ENCODE measurements at places on chromosomes 1 and 21. TPM values are rescaled to one million over a fixed set of nuclear protein-coding genes. Genes with fewer than 3 reads are reported as not detected.

DNA sequence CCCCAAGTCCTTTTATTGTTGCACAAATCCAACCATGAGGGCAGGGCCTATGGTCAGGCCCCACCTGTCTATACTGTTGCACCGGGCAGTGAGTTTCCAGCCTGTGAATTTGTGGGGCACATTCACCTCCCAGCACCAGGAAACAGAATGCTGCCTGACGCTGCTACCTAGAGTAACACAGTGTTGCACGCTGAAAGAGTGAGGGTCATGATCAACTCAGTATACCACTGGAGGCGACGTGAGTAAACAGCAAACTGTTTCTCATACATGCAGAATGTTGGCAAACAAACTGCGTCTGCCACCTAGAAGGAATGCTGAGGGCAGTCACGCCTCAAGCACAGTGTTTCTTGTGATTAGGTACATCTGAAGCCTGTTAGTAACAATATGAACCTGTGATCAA is 13.4 kb upstream of the LRRC47 start:
- no peak for DNase-seq

JAM2 gene
- 18.7 TPM for total RNA-seq

SLFNL1 gene
- total RNA-seq, result 0.58 TPM

DNA sequence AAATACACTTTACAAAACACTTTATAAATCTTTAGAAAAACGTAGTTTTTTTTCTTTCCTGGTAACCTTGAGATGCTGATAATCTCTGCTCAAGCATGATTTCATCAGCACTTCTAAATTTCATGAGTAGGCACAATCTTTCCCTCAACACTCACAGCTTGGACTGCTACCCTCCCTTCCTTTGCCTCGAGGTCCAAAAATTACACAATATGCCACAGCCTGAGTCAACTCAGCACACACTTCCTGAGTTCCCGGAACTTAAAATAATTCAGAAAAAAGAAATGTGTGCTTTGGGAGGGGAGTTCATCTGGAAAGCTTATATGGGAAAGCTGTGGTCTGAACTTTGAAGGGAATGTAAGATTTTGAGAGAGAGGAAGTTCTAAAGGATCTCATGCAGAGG is 5.9 kb downstream of the CLCA2 start:
- peak; percentile 85 for DNase-seq

DNA sequence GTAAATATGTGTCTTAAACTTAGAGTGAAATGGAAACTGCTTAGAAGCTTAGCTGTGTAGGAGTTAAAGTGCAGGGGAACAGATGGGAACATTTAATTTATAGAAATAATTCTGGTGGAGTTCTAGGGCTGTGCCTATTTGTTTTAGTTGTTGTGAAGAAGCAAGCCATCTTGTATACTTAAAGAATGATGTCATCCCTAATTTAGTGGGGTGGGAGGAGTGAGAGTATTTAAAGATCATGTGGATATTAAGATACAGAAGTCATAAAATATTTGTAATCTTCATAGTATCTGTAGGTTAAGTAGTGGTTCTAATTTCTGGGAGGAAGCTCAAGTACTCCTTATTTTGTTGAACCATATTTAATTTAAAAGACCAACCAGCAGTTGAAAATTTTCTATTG is 41.5 kb downstream of the BACH1 start:
- no peak for DNase-seq
